Keratinocyte (primary cell): ENCODE measurements at places on chromosomes 12 and 14. TPM values are rescaled to one million over a fixed set of nuclear protein-coding genes. Genes with fewer than 3 reads are reported as not detected.

DNA sequence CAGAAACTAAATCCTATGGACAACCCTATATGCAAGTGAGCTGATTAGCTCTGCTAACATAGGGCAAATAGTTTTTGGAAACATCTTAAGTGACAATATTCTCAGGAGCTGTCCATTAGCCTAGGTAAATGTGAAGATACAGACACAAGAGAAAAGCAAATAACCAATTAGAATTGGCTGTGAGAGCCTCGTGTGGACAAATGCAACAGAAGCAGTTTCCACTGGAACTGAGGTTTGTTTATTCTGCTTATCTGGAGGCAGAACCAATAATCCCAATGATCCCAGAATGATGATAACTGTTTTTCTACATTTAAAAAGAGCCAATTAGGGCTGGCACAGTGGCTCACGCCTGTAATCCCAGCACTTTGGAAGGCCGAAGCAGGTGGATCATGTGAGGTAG is 43.2 kb upstream of the YAF2 start:
- no peak for DNase-seq

GRCh38 chr12:19003141-19003540 is 126.4 kb upstream of the PLEKHA5 start:
- DNase-seq: no peak

DNA sequence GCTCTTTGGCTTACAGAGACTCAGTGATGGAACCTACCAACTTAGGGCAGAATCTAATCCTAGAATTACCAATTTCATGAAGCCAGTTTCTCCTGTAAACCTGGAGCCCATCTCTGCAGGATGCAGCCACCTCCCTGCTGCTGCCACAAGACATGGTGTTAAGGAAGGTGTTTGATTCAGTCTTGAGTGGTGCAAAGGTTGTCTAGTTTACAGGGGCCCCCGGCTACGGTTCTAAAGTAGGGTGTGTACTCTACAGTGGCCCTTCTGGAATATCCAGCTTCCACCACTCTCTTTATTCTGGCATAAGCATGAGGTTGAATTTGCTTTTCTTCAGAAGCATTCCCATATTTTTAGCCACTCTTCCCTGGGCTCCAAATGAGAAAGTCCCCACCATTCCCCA is 154.1 kb upstream of the GRIP1 start:
- DNase-seq: no peak

GRCh38 chr14:54577494-54577893 is 10.6 kb downstream of the SAMD4A start:
- DNase-seq: no peak

DNA sequence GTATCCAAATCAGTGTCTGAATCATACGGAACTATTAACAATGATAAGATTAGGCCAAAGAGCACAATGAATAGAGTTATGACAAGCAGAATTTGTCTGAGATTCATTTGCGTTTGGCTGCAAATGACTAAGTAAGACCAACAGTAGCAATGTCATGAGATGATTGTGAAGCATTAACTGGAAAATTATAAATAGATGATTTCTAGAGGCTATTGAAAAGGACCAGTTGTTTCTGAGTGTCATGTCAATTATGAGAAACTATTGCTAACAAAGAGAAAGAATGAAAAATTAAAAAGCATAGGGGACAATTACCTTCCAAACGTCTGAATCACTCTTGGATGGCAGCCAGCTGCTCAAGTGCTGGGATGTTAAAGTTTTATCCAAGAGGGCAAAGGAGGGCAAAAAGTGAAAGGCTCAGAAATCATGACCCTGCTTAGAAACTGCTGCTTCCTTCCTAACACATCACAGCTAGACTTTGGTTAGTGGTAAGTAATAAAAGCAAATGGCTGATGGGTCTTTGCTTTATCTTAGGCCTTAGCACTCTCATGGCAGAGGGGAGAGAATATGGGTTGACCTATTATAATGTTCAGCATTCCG is 89.0 kb downstream of the AKAP6 start:
- peak; percentile 25 for DNase-seq

- no peak for DNase-seq
Observed at GRCh38 chr12:108980831-108981618, 39.8 kb downstream of the SVOP start.

TM9SF1 gene
- 19.2 to 56.6 TPM (median 38.2 TPM) in 3 replicates for polyA plus RNA-seq
